ENCODE measurements at places on chromosomes 2 and 18. TPM values are rescaled to one million over a fixed set of nuclear protein-coding genes. Genes with fewer than 3 reads are reported as not detected.

RESP18 gene
- total RNA-seq: not detected

LBX2 gene
- 3.5 TPM for total RNA-seq

GRP gene
- not detected for total RNA-seq

BARD1 gene
- 5.6 TPM for total RNA-seq

G6PC2 gene
- total RNA-seq: not detected

TWIST2 gene
- total RNA-seq: 8.2 TPM

FIGLA gene
- total RNA-seq: not detected

SLC23A3 gene
- total RNA-seq: 0.82 TPM

MRPS5 gene
- total RNA-seq: 71.3 TPM

RRM2 gene
- total RNA-seq: 262 TPM

LAMA1 gene
- total RNA-seq: 0.07 TPM

STEAP3 gene
- 54.0 TPM for total RNA-seq

VAMP8 gene
- 16.7 TPM for total RNA-seq

CPO gene
- total RNA-seq: not detected

FOSL2 gene
- total RNA-seq: 83.9 TPM

UGT1A8 gene
- total RNA-seq: 0.05 TPM

AQP12A gene
- total RNA-seq: not detected

RNF152 gene
- total RNA-seq: 0.13 TPM

LRRC30 gene
- total RNA-seq: not detected

TMEFF2 gene
- 0.40 TPM for total RNA-seq

SLC16A14 gene
- total RNA-seq: 0.82 TPM

CROCC2 gene
- not detected for total RNA-seq

EPB41L3 gene
- total RNA-seq: 0.25 TPM

CLEC4F gene
- not detected for total RNA-seq

RALBP1 gene
- 29.2 TPM for total RNA-seq

ACKR3 gene
- 12.0 TPM for total RNA-seq

ZAP70 gene
- total RNA-seq: 0.12 TPM

CRACDL gene
- 4.2 TPM for total RNA-seq

GKN2 gene
- total RNA-seq: 1.9 TPM

DQX1 gene
- 0.10 TPM for total RNA-seq

ME2 gene
- 32.4 TPM for total RNA-seq

TCF7L1 gene
- 10.9 TPM for total RNA-seq

AGXT gene
- total RNA-seq: not detected

SERPINB3 gene
- total RNA-seq: 0.16 TPM

STK39 gene
- 18.1 TPM for total RNA-seq

PLEK gene
- not detected for total RNA-seq

PARD3B gene
- total RNA-seq: 0.94 TPM

RIT2 gene
- not detected for total RNA-seq

TTC27 gene
- total RNA-seq: 24.6 TPM

CFAP210 gene
- total RNA-seq: 0.30 TPM

MROH2A gene
- total RNA-seq: 0.12 TPM

Measured in A549 treated with Hydrocortisone at 1 μM for 4 hours (cell line).